Stimulated activated CD4-positive, alpha-beta T cell treated with anti-CD3 and anti-CD28 coated beads, TNF-alpha, amount 100 ng/mL, for 1 hour (primary cell): ENCODE measurements at places on chromosomes 12 and 14.

- no peak for DNase-seq
Measured at GRCh38 chr14:53764846-53765245, 191.8 kb downstream of the BMP4 start.

DNA sequence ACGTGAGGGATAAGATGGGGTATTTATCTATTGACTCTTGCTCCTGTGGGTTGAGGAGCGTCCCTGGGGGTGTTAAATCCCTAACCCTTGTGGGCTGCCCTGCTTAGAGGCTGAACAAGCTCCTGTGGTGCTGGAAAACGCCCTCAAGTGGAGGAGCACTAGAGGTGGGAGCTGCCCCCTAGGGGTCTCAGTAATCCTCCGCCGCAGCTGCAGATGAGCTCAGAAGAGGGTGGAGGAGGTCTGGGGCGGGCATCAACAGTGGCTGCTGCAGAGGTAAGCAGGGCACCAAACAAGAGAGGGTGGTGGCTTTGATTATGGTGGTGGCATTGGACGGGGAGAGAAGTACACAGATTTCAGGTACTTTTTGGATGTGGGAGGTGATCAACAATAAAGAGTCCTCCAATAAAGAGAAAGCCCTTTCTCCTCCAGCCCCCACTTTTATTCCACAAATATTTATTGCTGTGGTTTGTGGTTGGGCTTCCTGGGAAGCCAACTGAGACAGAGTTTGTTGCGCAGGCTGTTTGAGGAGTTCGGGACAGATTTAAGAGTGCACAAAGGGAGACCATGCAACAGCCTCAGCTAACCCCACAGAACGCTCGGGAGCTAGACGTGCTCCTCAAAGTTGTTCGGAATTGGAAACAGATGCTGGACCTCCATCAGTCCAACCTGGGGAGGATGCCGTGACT is 179.9 kb downstream of the ADCK1 start:
- DNase-seq = no peak

DNA sequence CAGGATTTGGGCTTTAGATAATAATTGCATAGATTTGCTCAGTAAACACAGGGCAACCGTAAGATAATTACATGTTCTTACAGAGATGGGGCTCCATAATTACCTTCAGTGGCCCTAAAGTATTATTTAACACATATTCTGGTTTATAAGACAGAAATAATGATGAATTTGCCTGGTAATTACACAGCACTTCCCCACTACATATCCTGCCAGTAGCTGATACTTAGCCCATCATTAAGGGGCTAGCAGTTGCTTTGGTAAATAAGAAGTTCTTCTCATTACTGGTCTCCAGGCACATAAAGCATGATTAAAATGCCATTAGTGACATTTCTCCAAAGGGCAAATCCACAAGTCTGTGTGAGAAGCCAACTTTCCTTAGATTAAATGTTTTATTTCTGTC is 158.7 kb downstream of the NUAK1 start:
- no peak for DNase-seq

GRCh38 chr12:128959901-128960300 is 106.6 kb downstream of the GLT1D1 start:
- no peak for DNase-seq

GRCh38 chr14:69137843-69138535 is 14.9 kb downstream of the DCAF5 start:
- DNase-seq = no peak

DNA sequence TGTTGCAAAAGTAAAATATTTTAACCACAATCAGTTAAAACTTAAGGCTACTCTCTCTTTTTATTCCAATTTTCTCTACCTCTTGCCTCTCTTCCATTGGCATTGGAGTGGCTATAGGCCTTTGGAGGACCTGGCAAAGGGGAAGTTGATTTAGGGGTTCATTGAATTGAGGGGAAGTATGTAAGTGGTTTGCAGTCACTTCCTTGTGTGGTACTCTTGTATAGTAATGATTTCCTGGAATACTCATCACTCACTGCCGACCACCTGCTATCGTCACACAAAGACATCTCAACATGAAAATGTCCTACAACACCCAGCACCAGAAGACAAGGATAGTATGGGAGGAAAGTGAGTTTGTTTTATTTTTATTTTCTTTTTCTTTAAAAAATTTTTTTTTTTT is 45.7 kb upstream of the CPM start:
- no peak for DNase-seq

GRCh38 chr14:69152902-69153151 is at the start of gene DCAF5:
TSS of gene DCAF5 (minus strand) at chr14:69153119. CDS start at chr14:69152978, 141 bp downstream.
- peak; percentile 85 for DNase-seq

- no peak for DNase-seq
Measured at GRCh38 chr12:7113389-7113871, 4.4 kb upstream of the C1RL start.

- no peak for DNase-seq
Measured at GRCh38 chr14:82872494-82872893, 1338.8 kb upstream of the SEL1L start.

- DNase-seq = no peak
Measured at GRCh38 chr12:14395074-14395778, 29.7 kb downstream of the ATF7IP start.

DNA sequence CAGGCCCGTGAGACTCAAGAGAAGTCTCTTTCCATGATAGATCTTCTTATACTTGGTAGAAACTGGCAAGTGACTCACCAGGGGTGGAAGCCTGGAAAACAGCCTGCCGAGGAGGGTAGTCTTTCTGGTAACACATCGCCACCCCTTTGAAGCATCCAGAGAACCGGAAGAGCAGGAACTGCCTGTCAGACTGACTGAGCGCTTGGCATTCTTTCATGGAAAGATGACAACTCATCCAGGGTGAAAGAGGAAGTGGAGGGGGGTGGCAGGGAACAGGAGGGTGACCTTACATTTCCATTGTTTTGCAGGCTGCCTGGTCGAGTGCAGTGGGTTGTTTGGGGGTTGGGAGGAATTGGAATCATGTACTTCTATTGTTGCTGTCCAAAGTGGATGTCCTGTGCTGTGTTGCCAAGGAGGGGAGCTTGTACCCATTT is 34.5 kb downstream of the PRKCH start:
- no peak for DNase-seq

DNA sequence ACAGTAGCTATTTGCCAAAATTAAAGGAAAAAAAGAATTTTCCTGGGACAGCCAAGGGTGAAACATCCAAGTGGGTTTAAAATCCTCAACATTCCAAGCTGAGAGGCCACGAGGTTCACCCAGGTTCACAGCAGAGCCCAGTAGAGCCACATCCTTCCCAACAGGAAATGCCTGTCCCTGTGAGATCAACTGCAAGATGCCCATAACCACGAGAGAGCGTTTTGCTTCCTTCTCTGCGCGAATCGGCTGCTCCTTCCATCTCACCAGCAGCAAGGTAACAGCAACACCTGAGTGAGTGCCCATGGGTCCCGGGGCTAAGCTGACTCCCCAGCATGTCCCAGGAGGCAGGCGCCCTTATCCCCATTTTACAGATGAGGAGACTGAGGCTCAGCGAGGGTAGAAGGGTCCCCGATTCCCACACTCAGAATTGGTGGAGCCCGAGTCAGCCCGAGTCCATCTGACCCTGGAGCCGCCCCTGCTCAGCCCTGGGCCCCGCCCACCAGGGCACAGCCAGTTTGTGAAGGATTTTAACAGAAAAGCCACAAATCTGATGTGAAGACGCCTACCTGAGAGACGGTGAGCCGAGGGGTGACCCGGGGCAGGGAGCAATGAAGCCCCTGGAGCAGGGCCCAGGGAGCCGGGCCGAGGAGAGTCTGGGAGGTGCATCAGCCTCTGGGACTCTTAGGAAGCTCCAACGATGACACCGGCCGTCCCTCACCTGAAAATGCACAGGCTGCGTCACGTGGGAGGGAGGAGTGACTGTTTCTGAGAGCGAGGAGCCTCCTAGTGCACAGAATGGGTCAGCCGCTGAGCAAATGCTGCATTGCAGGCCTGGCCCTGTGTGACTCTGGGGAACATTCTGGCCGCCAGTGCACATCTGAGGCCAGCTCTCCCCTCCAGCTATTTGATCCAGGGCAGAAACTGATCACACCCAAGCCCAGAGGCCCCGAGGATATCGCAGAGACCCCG is 236.9 kb upstream of the SFSWAP start:
- no peak for DNase-seq

DNA sequence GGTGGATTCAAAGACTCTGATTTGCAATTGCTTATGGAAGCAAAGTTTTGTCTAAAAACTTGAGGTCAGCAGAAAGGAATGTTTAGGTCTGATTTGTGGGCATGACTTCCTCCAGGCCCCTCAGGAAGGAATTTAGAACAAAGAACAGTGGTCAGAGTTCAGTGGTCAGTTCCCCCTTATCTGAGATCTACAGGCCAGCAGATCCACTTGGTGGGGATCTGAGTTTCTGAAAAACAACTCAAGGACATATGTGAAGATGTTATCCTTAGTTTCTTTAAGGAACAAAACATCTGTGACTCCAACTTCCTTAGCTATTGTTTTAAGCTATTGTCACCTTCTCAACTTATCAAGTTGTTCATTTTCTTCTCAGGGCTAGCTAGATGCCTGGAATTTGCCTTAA is 28.0 kb upstream of the NAA30 start:
- DNase-seq = no peak

DNA sequence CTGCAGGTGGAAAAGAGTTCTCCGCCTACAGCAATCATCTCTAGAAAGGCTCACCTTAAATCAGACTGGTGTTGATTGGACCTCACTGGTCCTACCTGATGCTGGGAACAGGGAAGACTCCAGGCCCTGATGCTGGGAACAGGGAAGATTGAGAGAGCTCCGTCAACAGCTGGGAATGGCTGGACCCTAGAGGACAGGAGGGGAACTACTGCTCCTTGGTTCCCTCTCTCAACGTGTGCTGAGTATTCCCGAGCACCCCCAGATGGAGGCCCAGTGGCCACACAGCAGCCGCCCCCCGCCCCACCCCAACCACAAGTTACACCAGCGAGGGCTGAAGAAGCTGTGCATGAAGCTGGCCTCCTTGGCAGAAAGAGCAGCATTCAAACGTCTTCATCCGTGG is 240.3 kb downstream of the SLC15A4 start:
- DNase-seq = no peak

DNA sequence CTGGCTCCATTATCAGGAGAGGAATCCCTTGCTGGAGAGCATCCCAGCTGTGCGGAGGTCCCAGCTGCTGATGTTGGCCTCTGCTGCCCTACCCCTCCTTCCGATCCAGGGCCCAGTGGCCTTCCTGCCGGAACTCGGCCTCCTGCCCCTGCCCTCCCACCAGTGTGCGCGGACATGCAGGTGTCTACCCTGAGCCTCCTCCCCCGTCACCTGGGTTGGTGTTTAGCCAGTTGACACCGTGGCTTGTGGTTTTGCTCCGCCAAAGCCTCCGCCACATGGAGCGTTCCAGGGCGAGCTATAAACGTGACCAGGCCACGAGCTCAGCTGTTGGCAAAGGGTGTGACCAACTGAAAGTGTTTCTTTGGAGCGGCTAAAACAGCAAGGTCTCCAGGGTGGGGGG is 1104.3 kb downstream of the BCL11B start:
- DNase-seq = no peak

GRCh38 chr14:95355422-95355821 is 35.7 kb upstream of the CLMN start:
- DNase-seq = no peak

DNA sequence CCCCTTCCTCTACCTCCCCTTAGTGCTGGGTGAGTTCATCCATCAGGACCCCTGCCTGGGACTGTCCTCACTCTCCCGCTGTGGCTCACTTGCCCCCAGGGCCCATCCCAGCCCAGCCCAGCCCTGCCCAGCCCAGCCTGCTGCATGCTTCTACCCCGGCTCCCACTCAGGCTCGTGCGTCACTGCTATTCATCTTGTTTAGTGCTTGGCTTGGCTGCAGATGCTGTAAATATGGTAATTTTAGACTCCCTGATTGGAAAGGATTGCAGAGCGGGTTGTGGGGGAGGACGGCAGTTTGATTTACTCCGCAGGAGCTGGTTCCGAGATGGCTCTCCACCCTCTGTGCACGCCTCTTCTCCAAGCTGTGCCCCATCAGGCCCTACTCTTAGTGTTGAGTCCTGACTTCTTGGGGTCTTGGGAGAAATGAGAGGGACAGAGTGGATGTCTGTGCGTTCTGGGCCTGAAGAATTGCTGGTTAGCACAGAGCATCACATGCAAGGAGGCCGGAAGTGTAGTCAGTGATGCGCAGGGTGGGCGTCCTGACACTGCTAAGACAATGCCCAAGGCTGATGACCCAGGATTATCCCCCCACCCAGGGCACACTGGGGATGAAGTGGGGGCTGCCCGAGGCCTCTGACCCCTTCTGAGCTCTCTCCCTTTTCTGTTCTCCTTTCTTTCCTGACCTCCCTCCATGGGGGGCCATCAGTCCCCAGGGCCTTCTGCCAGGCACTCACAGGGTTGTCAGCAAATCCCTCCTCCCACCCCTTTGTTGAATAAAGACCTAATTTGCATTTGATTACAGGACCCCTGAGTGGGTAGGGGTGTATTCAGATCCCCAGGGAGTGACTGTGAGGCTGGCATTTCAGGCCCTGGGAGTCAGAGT is 244.4 kb downstream of the ZFP36L1 start:
- DNase-seq = no peak

GRCh38 chr12:857611-858010 is 91.9 kb downstream of the RAD52 start:
- DNase-seq = no peak

GRCh38 chr12:2032506-2032905 is 20.3 kb upstream of the CACNA1C start:
- no peak for DNase-seq

DNA sequence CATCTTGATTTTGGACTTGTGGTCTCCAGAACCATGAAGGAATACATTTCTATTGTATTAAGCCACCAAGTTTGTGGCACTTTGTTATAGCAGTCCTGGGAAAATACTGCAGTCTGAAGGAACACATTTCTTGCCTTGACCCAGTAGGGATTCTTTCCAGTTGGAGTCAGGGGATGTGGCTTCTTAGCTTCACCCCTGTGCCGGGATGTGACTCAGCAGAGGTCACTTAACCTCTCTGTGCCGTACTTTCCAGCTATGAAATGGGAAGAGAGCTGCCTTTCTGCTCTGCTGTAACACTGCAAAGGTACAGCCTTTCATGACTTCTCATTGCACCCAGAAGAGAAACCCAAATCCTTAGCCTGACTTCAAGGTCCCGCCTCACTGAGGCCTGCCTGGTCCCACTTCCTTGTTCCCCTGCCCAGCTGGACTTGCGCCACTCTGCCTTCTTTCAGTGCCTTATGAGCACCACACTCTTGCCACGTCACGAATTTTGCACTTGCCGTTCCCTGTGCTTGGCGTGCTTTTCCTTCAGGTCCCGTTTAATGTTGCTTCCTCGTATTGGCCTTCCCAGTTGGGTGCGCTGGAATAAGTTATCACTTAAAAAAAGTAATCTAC is 24.2 kb downstream of the CHST11 start:
- no peak for DNase-seq

GRCh38 chr12:130486891-130487416 is 149.3 kb downstream of the PIWIL1 start:
- DNase-seq = no peak

DNA sequence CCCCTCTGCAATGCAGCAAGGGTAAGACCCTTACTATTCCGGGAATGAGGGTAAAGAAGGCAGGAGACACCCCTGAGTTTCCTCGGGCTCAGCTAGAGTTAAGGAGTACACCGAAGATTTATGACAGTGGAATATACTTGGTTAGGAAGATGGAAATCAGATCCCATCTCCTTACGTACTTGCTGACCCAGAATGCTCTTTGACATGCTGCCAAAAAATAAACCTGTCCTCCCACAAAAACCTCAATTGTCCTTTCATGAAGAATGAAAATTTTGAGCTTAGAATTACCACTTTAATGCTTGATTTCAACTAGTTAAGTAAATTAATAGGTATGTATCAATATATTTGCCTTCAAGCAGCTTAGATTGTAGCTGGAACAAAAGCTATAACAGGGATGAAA is 99.5 kb downstream of the PRIMA1 start:
- DNase-seq = no peak
